Left ventricle myocardium superior (tissue), 1 donor: ENCODE measurements at places on chromosomes 2 and 18. TPM values are rescaled to one million over a fixed set of nuclear protein-coding genes. Genes with fewer than 3 reads are reported as not detected.

Gene TMEM37
- total RNA-seq, result 2.9 TPM

GRCh38 chr2:241701149-241701398, 765 bp upstream of the ING5 start:
- no peak for DNase-seq

Gene ALK
- total RNA-seq, result not detected

Gene MC4R
- total RNA-seq, result not detected

Gene IL36G
- total RNA-seq, result not detected

Gene AKAIN1
- not detected for total RNA-seq

GRCh38 chr2:84694088-84694622, 177.9 kb downstream of the DNAH6 start:
- DNase-seq, result no peak

Gene PUM2
- total RNA-seq, result 80.6 TPM
